Stomach (tissue), 19 donors: ENCODE measurements at places on chromosomes 12 and 14. TPM values are rescaled to one million over a fixed set of nuclear protein-coding genes. Genes with fewer than 3 reads are reported as not detected.

Gene B4GALNT1
- 0.75 TPM for polyA plus RNA-seq

Gene EMP1
- 6.2 TPM for polyA plus RNA-seq

Gene SLC4A8
- 1.1 TPM for polyA plus RNA-seq

Gene OVCH1
- polyA plus RNA-seq: not detected

Gene CSRP2
- 32.7 TPM for polyA plus RNA-seq

Gene SLC8A3
- polyA plus RNA-seq: 0.12 TPM

Gene AHSA1
- polyA plus RNA-seq: 95.3 TPM

Gene ARHGEF25
- polyA plus RNA-seq: 48.4 TPM

Gene CCDC88C
- 10.5 TPM for polyA plus RNA-seq

Gene PTGER2
- 20.6 TPM for polyA plus RNA-seq

Gene PDE3A
- polyA plus RNA-seq: 2.2 TPM

Gene MIP
- polyA plus RNA-seq: not detected

Gene PSMB5
- polyA plus RNA-seq: 96.4 TPM

Gene TAS2R9
- not detected for polyA plus RNA-seq

Gene CEBPE
- not detected for polyA plus RNA-seq

Gene ATXN2
- 16.1 TPM for polyA plus RNA-seq

GRCh38 chr14:21475767-21476522 is 814 bp downstream of the RAB2B start:
- H3K4me1 ChIP-seq: peaks cover 35% of the 10 kb centered on the region
- H3K4me3 ChIP-seq: peak overlapping the region; percentile 91
- H3K36me3 ChIP-seq: peaks cover 33% of the 10 kb centered on the region
- H3K27ac ChIP-seq: peak overlapping the region; percentile 93

- no peak for DNase-seq
- H3K27me3 ChIP-seq: no peaks in the 10 kb centered on the region
- H3K36me3 ChIP-seq: peaks cover 14% of the 10 kb centered on the region
These were observed 36.5 kb downstream of the SCFD1 start for GRCh38 chr14:30658645-30659044.

DNA sequence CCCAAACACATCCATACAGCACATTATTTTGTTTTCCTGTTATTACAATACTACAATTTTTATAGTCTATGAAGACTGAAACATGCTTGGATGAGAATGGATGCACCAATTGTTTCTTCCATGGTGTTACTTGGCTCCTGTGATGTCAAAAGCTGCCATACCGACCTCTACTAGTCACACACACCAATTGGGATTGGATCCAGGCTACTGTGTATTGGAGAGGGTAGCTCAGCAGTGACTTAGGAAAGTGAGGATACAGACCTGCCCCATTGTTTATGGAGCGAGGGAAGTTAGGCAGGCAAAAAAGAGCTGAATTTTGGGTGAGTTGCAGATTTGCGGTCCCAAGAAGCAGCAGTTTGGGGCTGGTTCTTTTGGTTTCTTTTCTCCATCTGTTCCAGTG is 30.8 kb upstream of the AKAP6 start:
- no peak overlapping the region for H3K4me3 ChIP-seq
- H3K27me3 ChIP-seq: no peaks in the 10 kb centered on the region
- no peak for DNase-seq
- H3K4me1 ChIP-seq: no peaks in the 10 kb centered on the region

DNA sequence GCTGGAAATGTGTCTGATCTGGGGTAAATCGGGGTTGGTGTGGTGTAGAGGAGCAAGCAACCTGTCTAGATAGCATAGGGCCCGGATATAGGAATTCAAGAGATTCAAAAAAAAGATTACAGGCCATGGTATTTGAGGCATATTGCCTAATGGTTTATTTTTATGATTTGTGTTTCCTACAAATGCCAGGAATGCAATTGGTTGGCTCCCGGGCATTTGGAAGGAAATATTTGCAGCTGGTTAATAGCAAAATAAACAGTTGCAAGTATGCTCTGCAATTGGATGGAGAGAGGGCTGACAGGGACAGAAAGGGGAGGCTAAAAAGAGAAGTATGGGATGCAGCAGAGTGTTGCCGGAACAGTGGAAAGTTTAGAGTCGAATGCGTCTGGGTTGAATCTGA is 315.6 kb upstream of the ATP2B1 start:
- H3K4me3 ChIP-seq: no peak overlapping the region
- no peak overlapping the region for H3K27ac ChIP-seq
- H3K27me3 ChIP-seq: no peaks in the 10 kb centered on the region
- H3K36me3 ChIP-seq: no peaks in the 10 kb centered on the region

GRCh38 chr14:36294543-36294942 is 25.9 kb downstream of the MBIP start:
- peaks cover 38% of the 10 kb centered on the region for H3K36me3 ChIP-seq
- no peak for DNase-seq
- no peak overlapping the region for H3K4me3 ChIP-seq
- no peak overlapping the region for H3K27ac ChIP-seq
- no peaks in the 10 kb centered on the region for H3K27me3 ChIP-seq

- H3K4me1 ChIP-seq: no peaks in the 10 kb centered on the region
- H3K27ac ChIP-seq: no peak overlapping the region
- H3K36me3 ChIP-seq: no peaks in the 10 kb centered on the region
- DNase-seq: no peak
- no peaks in the 10 kb centered on the region for H3K27me3 ChIP-seq
- H3K4me3 ChIP-seq: no peak overlapping the region
These were observed 98.0 kb upstream of the E2F7 start for GRCh38 chr12:77163074-77164038.

GRCh38 chr12:99917711-99918402 is 66.9 kb downstream of the ANKS1B start:
- H3K4me1 ChIP-seq: no peaks in the 10 kb centered on the region
- H3K27me3 ChIP-seq: no peaks in the 10 kb centered on the region
- H3K36me3 ChIP-seq: no peaks in the 10 kb centered on the region
- H3K4me3 ChIP-seq: no peak overlapping the region

GRCh38 chr14:23068789-23069412 is 11.6 kb upstream of the CDH24 start:
- peaks cover 61% of the 10 kb centered on the region for H3K36me3 ChIP-seq
- H3K27ac ChIP-seq: peak overlapping the region; percentile 36
- peaks cover 65% of the 10 kb centered on the region for H3K4me1 ChIP-seq
- H3K27me3 ChIP-seq: no peaks in the 10 kb centered on the region
- peak; percentile 84 for DNase-seq
- no peak overlapping the region for H3K4me3 ChIP-seq

GRCh38 chr14:103122947-103123633 is at the start of gene TNFAIP2:
Gene TNFAIP2 (plus strand): TSS chr14:103123461. CDS start chr14:103126458, 2,997 bp downstream.
- peak within 1 kb of the TSS; percentile 83 for H3K27ac ChIP-seq
- H3K4me3 ChIP-seq: peak within 1 kb of the TSS; percentile 57
- peaks cover 85% of the 10 kb centered on the region for H3K4me1 ChIP-seq
- peaks cover 34% of the 10 kb centered on the region for H3K27me3 ChIP-seq

GRCh38 chr12:103928682-103929045 is 1.5 kb upstream of the HSP90B1 start:
- peak overlapping the region; percentile 94 for H3K27ac ChIP-seq
- H3K36me3 ChIP-seq: peaks cover 14% of the 10 kb centered on the region
- H3K4me1 ChIP-seq: peaks cover 43% of the 10 kb centered on the region

- no peak overlapping the region for H3K4me3 ChIP-seq
- H3K27me3 ChIP-seq: no peaks in the 10 kb centered on the region
- H3K27ac ChIP-seq: no peak overlapping the region
- no peak for DNase-seq
These were observed 197.8 kb downstream of the PPM1H start for GRCh38 chr12:62737188-62737587.

- no peak for DNase-seq
- no peaks in the 10 kb centered on the region for H3K27me3 ChIP-seq
- H3K27ac ChIP-seq: no peak overlapping the region
- no peak overlapping the region for H3K4me3 ChIP-seq
- H3K4me1 ChIP-seq: peaks cover 13% of the 10 kb centered on the region
These were observed 279.8 kb downstream of the AKAP6 start for GRCh38 chr14:32608857-32609256.

- no peaks in the 10 kb centered on the region for H3K27me3 ChIP-seq
- no peak overlapping the region for H3K4me3 ChIP-seq
- H3K27ac ChIP-seq: no peak overlapping the region
- H3K36me3 ChIP-seq: no peaks in the 10 kb centered on the region
- DNase-seq: no peak
- no peaks in the 10 kb centered on the region for H3K4me1 ChIP-seq
These were observed 95.2 kb upstream of the PCED1B start for GRCh38 chr12:46983959-46984841.

- H3K27ac ChIP-seq: no peak overlapping the region
- peaks cover 15% of the 10 kb centered on the region for H3K27me3 ChIP-seq
- no peak overlapping the region for H3K4me3 ChIP-seq
- no peaks in the 10 kb centered on the region for H3K36me3 ChIP-seq
- H3K4me1 ChIP-seq: no peaks in the 10 kb centered on the region
These were observed 467 bp upstream of the ANHX start for GRCh38 chr12:133236144-133236543.

DNA sequence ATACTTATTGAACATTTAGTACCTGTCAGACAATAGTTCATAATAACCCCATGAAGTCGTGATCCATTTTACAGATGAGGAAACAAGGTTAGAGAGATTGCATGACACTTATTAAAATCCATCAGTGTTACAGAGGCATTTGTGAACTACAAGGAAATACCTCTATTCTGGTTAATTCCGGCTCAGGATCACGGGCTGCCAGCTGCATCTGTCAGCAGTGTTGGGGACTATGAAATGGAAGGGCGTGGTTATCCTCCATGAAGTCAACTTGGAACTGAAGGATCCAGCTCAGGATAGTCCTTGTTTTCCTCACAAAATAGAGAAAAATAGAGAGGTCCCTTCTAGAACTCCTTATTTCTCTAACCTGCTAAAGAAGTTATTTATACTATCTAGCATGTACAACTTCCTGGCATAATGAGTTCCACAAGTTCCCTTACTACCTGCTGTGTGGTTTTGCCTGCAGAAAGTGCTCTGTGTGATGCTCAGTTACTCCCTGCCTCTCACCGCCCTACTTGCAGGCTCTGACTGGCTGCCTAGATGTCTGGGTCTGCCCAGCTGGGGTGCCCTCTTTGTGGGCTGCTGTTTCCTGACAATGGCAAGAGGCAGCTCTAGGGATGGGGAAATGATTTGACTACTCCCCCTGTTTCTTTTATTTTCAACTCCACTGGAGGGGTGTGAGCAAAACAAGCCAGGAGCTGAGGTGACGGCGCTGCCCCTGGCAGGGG is 36.8 kb downstream of the PLXNC1 start:
- DNase-seq: no peak
- H3K36me3 ChIP-seq: no peaks in the 10 kb centered on the region
- H3K4me1 ChIP-seq: no peaks in the 10 kb centered on the region
- no peaks in the 10 kb centered on the region for H3K27me3 ChIP-seq

DNA sequence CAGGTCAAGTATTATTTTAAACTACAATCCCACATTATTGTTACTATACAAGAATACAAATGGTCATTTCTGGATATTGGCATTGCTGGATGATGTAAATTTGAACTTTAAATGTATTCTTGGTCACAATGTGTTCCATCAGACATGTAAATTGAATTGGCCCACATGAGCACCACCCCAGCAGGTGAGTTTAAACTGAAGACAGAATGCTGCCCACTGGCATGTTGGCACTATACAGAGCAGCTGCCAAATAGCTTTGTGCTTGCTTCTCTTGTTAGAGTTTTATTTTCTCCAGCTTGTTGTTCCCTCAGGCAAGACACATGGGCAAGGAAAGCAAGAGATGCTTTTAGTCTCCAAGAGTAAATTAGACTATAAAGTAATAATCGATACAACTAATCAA is 98.6 kb downstream of the C12orf50 start:
- no peak for DNase-seq
- no peaks in the 10 kb centered on the region for H3K36me3 ChIP-seq
- no peaks in the 10 kb centered on the region for H3K27me3 ChIP-seq
- H3K27ac ChIP-seq: no peak overlapping the region
- no peak overlapping the region for H3K4me3 ChIP-seq
